ENCODE measurements at places on chromosomes 1 and 21.

GRCh38 chr1:208895181-208895580, 651.0 kb upstream of the PLXNA2 start:
- no peak for DNase-seq

DNA sequence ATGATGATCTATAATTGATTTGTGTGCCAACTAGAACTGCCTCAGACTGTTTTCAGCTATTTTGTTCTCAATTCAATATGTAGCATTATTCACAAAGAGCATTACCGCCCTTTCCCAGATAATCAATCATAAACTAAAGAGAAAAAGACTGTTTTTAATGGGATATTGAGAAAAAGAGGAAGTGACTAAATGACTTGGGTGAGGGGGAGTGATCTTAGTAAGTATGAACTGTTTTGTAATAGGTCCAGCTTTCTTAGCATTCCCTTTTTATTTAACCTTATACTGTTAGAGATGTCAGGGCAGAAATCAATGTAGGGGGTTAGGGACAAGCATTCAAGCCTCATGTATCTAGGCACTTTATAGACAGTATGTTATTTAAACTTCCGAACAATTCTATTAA, 157.8 kb upstream of the DPYD start:
- DNase-seq: no peak

GRCh38 chr1:211566431-211567025, 12.4 kb downstream of the SLC30A1 start:
- no peak for DNase-seq

DNA sequence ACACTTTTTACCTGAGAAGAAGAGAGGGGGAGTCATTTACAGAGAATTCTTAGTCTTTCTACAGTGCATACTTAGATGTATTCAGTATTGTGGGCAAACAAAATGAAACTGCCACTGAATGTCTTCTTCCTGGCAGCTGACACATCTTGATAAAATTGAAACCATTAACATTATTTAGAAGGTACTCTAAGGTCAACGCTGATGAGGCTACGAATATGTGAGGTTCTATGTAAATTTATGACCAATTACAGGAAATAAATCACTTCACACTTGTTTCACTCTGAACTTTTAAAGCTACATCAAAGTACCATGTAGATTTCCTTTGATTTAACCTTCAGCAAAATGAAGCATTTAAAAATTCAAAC, 51.3 kb upstream of the GFI1 start:
- no peak for DNase-seq

DNA sequence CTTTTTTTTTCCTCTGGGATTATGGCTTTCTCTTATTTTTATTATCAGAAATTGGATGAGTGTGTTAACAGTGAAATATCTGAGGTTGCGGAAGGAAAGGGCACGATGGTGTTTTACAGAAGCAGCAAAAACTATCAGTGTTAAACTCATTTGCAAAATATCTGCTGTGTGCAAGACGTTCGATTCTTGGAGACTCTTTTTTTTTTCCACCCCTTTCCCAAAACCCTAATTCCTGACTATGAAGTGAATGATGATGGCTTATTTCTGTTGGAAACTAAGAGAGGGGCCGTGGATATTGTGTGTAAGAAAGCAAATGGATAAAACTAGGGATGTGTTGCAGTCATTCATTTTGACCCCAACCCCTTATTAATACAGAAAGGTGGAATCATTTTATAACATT, 677 bp downstream of the NCAM2 start:
- no peak for DNase-seq

GRCh38 chr1:76961181-76961819, 94.0 kb downstream of the ST6GALNAC5 start:
- no peak for DNase-seq

DNA sequence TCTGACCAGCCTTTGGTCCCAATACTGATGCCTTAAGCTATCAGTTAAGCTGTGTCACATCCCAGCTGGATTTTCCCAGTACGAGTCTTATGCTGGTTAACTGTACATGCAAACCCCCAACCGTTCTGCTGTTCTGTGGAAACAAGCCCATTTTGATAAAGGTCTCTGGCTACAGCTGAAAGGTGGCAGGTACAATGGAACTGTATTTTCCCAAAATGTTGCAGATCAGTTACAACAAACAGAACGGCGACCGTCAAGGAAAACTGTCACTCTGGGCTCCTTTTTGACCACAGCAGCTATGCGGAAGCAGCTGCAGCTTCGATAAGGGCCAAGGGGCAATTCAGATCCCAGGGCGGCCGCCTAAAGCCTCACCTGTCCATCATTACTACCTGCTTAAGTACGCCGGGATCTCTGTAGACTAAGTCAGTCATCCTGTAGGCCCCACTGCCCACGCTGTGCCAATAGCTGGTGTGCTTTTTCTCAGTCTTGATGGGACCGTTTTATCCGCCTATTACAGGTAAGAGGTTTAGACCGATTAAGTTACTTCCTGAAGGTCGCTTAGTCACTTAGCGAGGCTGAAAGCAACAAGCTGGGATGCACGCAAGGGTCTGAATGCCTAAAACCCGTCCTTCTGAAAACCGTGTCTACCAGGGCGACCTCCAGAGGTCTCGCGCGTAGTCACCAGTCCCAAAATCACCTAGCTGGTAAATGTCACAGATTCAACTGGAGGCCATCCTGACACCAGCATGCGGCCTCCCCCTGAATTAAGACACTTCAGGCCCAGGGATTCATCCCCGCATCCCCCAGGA, 11.1 kb upstream of the RAB42 start:
- peak; percentile 70 for DNase-seq

- DNase-seq: no peak
These were observed 120.0 kb upstream of the B3GALT2 start for GRCh38 chr1:193306430-193306829.

GRCh38 chr1:87513966-87514660, 185.4 kb downstream of the LMO4 start:
- DNase-seq: no peak

DNA sequence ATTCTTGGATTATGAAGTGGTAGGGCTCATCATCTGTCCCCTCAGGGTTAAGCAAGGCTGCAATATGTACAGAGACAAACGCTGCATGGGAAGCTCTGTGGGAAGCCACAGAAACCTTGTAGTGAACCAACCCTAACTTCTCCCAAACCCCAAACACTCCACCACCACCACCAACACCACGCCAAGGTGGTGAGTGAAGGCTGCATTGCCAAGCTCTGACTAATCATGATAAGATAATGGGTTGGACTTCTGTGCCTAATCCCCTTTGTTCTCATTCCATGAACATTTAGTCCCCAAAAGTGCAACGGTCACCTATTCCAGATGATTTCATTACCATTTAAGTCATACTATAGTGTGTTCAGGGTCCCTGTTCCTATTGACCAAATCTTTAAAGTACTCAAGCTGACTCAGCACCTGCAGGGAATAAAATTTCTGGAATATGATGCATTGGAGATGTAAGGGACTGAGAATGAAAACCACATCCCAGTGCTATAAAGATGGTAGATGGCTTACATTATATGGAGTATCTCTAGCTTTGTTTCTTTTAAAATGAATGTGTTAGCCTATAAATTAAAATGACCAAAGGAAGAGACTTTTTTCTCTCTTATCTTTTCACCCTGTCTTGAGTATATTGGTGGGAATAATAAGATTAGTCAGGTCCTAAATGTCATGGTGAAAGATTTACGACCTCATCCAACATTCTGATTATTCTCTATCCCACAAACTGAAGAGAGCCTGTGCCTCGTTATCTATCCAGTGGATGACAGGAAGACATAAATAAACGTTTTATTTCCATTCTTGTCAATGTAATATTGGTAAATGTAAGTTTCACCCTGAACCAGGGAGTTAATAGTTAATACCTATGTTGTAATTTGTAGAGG, 22.6 kb upstream of the PLD5 start:
- no peak for DNase-seq

- no peak for DNase-seq
These were observed 338.5 kb downstream of the PTPRU start for GRCh38 chr1:29574871-29575270.

- peak; percentile 89 for DNase-seq
These were observed 140.9 kb upstream of the ARHGEF16 start for GRCh38 chr1:3313576-3313950.

DNA sequence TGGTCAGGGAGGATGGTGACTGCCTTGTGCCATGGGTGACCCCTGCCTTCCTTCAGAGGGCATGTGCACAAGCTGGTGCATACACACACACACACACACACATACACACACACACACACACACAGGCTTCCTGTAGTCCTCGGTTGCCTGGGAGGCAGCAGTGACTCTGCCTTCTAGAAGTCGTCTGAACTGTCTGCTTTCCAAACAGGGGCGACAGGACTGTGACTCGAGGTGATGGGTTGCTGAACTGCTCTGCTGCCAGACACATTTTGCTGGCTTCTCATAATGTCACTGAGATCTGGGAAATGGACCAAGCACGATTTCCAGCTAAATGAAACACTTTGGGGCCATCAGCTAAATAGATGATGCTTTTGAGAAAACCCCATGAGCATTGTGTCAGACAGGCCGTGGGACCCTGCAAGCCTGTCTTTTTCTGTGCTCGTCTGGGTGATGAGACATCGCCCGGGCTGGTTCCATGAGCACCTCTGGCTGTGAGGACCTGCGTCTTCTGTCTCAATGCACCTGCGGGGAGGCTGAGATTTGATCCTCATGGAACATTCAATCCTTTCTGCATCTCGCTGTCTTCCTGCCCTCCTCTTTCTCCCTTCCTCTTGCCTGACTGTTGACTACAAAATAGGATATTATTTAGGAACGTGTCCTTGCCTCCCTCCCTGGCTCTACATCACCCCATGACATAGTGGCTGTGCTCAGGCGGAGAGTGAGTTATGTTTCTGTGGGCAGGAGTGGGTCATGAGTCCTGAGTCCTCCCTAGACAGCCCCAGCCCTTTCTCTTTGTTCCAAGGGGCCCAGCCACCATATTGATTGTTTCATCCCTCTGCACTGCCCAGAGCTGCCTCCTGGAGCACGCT, 436.8 kb downstream of the CAMTA1 start:
- DNase-seq: no peak

DNA sequence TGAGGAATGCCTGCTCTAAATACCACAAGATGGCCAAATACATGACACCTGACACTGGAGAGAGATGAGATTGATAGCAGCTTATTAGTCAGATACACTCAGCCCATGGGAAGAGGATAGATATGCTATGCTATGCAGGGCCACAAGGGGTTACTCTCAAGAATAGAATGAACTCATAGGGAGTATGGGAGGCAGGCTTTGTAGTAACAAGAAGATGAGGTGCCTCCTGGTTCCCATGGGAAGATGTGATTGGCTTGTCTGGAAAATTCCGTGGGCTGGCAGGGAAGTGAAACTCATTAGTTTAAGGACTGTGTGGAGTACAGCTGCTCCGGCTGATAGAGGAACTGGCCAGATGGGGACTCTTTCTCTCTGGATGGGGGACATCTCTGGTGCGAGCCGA, 16.5 kb downstream of the CCDC30 start:
- no peak for DNase-seq

- peak; percentile 91 for DNase-seq
These were observed 13.2 kb downstream of the AGRN start for GRCh38 chr1:1033009-1033587.

GRCh38 chr1:203475012-203475981, at the start of gene PRELP:
Gene PRELP, plus strand, starts transcription at chr1:203475806. Its CDS starts 7,379 bp downstream, at chr1:203483185.
- no peak for DNase-seq

DNA sequence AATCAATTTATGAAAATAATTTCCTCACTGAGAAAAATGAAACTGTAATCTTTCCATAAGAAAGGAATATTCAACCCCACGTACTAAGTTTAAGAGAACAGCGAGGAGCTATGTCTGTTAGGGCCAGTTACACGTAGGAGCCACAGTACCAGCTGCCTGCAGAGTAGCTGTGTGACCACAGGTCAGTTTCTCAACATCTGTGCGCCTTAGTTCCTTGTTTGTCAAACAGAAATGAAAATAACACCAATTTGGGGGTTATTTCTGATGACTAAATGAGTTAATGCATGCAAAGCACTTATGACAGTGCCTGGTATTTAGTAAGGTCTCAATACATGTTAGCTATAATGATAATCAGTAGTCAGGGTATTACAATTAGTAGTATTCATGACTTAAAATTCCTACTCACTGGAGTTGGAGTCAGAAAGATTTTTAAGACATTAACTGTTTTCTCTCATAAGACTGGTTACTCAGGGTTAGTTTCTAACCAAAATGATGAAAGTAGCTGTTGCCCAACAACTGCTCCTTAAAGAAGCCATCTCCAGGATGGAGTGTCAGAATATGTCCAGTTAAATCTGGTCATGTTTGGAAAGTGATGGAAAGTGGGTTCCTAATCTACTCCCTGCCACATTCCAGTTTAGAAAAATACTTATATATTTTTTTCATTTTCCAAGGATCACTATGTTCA, 85.8 kb upstream of the ZNF648 start:
- DNase-seq: no peak

DNA sequence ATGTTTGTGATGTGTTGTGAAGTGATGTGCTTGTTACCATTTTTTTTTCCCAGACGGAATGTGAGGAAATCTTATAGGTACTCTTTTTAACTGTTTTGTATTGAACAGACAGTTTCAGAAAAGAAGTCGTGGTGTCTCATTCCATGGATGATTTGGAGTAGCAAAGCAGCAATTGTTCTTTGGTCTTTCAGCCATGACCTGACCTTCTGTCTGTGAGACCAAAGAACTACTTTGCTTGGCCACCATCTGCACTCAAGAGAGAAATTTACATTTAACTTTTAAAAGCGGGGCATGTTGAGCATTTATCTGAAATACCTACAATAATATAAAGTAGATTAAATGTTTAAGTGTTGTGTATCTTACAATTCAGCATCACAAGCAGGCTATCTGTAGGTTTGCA, 90.2 kb downstream of the SDCCAG8 start:
- DNase-seq: no peak

GRCh38 chr1:38291906-38292521, 245.4 kb upstream of the POU3F1 start:
- DNase-seq: no peak

- no peak for DNase-seq
These were observed 70.7 kb downstream of the POFUT2 start for GRCh38 chr21:45217010-45217409.

- no peak for DNase-seq
These were observed 129.8 kb downstream of the S1PR1 start for GRCh38 chr1:101366513-101367215.

DNA sequence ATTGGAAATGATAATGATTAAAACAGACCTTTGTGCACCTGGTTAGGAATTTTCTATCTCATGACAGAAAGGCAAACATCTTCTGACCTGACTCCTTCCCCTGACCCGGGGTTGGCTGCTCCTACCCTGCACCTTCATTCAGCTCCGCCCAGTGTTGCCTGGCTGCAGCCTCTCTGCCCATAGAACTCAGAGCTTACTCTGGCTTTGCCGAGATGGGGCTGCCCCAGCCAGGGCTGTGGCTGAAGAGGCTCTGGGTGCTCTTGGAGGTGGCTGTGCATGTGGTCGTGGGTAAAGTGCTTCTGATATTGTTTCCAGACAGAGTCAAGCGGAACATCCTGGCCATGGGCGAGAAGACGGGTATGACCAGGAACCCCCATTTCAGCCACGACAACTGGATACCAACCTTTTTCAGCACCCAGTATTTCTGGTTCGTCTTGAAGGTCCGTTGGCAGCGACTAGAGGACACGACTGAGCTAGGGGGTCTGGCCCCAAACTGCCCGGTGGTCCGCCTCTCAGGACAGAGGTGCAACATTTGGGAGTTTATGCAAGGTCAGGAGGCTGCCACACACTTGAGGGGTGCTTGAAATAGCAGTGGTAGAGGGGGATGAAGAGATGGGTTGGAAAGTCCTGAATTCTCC, at the start of gene DIO1:
Gene DIO1, plus strand, starts transcription at position 189 of the 638 bp plus-strand sequence. Its CDS starts 24 bp downstream, at position 213.
- DNase-seq: no peak

Data from upper lobe of right lung (tissue), 1 donor.